ENCODE measurements at places on chromosomes 6 and 20.
A peak's percentile ranks its signal among the peaks of the same experiment; 100 is the strongest.

- no peak for DNase-seq
These were observed 453.6 kb upstream of the FLRT3 start for GRCh38 chr20:14790771-14791620.

GRCh38 chr20:57130160-57130772 is 136.2 kb downstream of the BMP7 start:
- DNase-seq, result no peak

DNA sequence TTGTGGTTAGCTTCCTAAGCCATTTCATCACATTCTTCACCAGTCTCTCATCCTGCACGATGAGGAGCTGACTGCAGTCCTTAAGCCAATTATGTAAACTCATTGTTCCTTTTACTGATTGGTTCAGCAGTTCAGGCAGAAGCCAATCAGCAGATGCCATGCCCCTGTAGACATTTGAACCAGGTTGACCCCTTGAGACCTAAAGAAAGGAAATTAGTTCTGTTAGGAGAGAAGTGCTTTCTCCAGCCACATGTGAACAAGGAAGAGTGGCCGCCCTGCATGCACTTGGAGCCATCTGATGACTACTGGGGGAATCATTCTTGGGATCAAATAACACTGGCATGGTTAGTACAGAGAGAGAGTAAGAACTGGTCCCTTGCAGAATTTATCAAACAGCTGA is 535.2 kb upstream of the ID4 start:
- no peak for DNase-seq

- DNase-seq, result no peak
These were observed 27.8 kb upstream of the SRPK1 start for GRCh38 chr6:35948725-35949124.

GRCh38 chr6:113858480-113859348 is 1.6 kb downstream of the MARCKS start:
- DNase-seq, result peak; percentile 69

DNA sequence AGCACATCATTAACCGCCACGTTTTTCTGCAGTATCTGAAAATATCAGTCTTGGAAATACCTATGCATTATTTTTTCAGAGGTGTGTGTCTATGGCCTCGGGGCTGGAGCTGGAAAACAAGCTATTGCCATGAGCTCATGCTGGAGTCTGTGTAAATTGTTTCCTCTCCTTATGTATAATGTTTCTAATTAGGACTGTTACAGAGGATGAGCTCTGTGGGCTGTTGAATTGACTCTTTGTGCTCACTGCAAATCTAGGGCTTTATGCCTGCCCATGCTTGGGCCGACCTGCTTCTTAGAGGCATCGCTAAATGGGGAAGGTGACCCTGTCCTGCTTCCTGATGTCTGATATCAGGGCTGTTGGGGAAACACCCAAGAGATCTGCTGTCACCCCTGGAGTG is 80.8 kb upstream of the SLC22A16 start:
- no peak for DNase-seq

DNA sequence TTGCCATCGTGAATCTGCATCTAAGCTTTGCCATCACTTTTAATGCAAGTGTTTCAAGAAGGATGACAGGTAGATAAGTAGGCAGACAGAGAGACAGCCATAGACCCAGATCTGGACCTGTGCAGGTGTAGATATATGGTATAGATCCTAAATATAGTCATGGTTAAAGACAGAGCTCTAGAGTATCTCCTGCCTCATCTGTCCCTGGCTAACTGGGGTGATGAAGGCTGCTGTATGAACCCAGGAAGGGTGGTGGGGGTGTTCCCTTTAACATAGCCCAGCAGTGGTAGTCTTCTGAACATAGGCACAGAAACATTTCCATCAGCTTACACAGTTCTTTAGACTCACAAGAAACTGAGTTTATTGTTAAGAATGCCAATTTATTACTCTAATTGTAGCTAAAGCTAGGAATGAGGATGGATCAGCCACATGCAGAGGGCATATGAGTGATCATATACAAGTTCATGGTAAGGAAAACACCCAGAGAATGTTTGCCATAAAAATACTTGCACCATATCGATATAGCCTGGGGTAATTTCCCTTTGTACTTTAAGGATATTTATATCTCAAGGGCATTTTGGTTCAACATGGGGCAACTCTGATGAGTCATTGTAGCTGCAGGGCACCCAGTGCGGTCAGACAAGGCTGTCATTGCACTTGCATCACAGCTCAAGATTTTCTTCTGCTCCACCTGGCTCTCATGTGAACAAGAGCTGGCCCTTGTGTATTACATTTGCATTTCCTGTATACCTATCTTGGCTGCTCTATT is 587.2 kb downstream of the EPM2A start:
- DNase-seq, result no peak
